Tongue (tissue), 3 donors: ENCODE measurements at places on chromosomes 11 and 22.
A peak's percentile ranks its signal among the peaks of the same experiment; 100 is the strongest.

GRCh38 chr22:24455751-24456426 lies 28.5 kb downstream of the ADORA2A start:
- no peak for DNase-seq

DNA sequence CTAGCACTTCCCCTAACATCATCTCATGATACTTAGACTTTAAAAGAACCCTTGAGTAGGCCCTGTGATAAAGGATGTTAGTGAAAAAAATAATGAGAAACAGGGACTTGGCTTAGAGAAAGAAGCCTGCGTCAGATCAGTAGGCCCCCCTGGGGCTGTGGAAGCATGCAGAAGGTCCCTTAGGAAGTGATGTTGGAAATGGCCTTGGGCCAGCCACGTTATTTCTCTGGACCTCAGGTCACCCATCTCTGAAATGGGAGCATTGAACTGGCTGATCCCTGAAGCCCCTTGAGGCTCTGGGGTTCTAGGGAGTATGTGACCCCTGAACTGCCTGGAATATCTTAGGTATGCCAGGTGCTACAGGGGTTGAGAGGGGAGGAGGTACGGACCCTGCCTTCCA lies 40.2 kb downstream of the MCM5 start:
- no peak for DNase-seq

- DNase-seq, result no peak
Measured at GRCh38 chr11:108524422-108524821, 26.2 kb upstream of the POGLUT3 start.

GRCh38 chr11:14977101-14977880 lies 5.1 kb upstream of the CALCA start:
- DNase-seq, result no peak

- no peak for DNase-seq
Measured at GRCh38 chr11:113274713-113275582, 39.4 kb upstream of the TTC12 start.

GRCh38 chr22:49491221-49491635 lies 336.4 kb downstream of the BRD1 start:
- DNase-seq, result no peak

- DNase-seq, result no peak
Measured at GRCh38 chr11:121482231-121483129, 29.7 kb upstream of the SORL1-AS1 start.

DNA sequence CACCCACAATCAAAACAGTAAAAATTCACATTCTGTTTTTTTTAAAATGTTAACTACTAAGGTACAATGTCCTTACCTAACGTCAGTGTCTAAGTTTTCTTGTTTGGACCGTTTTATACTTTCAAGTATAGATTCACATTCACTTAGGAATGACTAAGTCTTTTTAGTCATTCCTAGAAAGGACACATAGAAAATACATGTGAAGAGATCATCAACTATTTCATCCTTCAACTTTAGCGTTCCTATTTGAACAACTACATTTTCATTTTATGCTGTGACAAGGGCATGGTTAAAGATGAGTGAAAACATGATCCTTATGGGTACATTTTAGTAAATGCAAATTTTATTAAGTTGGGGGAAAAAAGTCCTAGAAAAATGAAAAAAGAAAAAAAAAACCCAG lies 62.8 kb downstream of the DDX10 start:
- no peak for DNase-seq

DNA sequence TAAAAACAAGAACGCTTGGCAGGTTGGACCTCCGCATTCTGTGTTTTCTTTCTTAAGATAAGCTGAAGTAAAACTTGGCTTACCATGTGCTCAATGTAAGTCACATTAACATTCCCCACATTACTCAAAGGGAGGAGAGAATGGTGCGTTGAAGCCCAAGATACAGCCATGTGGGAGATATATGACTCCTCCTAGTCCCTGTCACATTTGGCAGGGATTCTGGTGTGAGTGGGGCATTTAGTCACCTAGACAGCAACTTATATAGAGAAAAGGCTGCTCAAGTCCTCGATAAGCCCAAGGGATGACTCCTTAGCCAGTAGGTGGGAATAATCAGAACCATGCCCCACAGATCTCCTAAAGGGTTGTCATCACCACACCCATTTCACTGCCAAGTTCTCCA lies 4.6 kb downstream of the PRSS23 start:
- no peak for DNase-seq

DNA sequence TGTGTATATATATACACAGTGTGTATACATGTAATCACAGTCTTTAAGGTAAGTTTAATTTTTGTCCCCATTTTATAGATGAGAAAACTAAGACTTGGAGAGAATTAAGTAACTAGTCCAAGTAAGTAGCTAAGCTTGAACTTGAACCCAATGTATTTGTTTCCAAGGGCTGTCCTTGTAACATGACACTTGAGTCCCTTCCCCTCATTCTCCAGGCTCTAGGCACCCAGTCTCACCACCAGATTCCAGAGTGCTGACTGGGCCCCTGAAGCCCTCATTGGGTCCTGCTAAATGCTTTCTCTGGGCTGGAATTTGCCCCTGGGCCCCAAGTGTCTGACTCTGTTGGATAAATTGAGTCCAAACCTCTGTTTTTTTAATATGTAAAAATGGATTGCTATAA lies 45.5 kb downstream of the ADM start:
- DNase-seq, result no peak

- no peak for DNase-seq
Measured at GRCh38 chr11:30936491-30936890, 350.3 kb upstream of the MPPED2 start.

DNA sequence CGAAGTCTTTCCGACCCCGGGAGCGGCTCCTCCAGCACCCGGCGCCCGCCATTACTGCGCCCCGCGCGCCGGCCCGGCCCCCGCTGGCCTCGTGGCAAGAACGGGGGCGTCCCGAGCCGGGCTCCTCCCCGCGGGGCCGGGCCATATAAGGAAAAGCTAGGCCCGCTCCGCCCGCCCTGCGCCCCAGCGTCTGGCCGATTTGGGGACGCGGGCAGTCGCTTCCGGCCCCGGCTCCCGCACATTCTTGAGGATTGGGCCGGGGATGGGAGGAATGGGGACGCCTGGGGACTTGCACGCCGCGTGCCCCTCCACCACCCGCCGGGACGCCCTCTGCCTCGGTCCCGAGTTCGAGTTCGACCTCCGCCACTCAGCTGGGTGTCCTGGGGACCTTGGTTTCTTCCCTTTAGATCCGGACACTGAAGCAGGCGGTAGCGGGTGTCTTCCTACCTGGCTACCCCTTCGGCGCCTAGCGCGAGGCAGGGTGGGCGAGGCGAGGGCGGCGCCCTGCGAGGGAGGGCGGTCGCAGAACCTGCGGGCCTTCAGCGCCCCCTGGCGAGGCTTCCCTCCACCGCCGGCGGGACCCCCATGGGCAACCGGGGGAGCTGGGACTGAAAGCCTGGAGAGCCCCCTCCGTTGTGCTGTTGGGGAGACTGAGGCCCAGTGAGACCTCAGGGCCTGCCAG lies 3.8 kb downstream of the SMTN start:
- peak; percentile 93 for DNase-seq

- no peak for DNase-seq
Measured at GRCh38 chr11:47340010-47340409, 12.5 kb downstream of the MYBPC3 start.

- DNase-seq, result no peak
Measured at GRCh38 chr11:78363024-78363619, 54.5 kb downstream of the GAB2 start.

DNA sequence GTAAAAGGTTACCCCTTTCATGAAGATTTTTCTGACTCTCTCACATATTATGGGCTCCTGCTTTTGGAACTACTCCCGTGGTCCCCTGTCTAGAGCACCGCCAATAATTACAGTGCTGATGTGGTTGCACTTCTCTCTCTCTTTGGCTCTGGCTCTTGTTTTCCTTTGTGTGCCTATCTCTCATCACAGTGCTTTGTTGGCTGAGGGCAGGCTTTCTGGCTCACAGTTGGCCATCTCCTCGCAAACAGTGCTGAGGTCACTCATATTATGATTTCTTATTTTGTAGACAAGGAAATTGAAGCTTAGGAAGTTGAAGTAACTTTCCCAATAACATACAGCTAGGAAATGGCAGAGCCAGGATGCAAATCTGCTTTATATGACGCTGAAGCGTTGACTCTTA lies 192.5 kb downstream of the DDX10 start:
- DNase-seq, result no peak

GRCh38 chr11:9664276-9665171 lies 647 bp downstream of the SWAP70 start:
- peak; percentile 59 for DNase-seq
